Activated T-helper 1 cell treated with anti-CD3 and anti-CD28 coated beads, Interleukin-2, amount 50 U/mL, for 16 hours (primary cell): ENCODE measurements at places on chromosomes 4 and X.

DNA sequence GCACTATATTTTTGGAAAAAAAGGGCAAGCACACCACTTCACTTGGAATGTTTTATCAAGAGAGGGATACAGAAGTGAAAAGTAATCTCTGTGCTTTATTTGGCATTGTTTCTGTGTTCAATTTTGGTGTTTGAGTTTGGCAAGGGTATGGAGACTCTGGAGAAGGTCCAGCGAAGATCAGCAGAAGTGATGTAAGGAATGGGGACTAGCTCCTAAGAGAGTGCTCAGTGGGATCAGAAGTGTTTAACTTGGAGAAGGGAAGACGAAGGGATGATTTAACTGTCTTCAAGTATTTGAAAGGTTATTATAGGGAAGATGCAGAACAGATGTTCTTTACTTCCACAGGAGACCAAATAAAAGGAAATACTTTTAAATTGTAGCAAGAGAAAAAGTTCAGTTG lies 74.3 kb downstream of the CFAP299 start:
- DNase-seq, result no peak

- no peak for DNase-seq
Observed at GRCh38 chrX:23127586-23127985, 127.8 kb downstream of the DDX53 start.

GRCh38 chr4:148095346-148095923 lies 346.8 kb downstream of the NR3C2 start:
- no peak for DNase-seq

- DNase-seq, result no peak
Observed at GRCh38 chr4:1366371-1367229, 19.6 kb downstream of the UVSSA start.

DNA sequence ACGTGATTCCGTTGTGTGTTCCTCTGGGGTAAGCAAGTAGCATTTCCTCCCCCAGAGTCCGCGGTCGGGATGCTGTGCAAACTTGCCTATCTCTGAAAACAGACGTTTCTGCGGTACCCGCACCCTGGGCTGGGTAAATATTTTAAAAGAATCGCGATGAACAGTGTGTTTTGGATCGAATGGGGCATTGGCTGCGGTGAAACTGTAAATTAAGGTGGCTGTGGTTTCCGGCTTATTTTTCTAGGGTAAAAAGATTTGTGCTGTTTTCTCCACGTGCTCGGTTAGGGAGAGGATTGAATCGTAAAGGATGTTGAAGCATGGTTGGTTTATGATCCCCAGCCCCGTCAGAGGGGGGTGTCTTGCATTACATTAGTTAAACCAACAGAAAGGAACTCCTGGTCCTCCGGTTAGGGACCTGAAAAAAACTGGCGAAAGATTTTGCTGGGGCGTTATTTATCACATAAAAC lies 1.2 kb downstream of the HHIP start:
- DNase-seq, result no peak

DNA sequence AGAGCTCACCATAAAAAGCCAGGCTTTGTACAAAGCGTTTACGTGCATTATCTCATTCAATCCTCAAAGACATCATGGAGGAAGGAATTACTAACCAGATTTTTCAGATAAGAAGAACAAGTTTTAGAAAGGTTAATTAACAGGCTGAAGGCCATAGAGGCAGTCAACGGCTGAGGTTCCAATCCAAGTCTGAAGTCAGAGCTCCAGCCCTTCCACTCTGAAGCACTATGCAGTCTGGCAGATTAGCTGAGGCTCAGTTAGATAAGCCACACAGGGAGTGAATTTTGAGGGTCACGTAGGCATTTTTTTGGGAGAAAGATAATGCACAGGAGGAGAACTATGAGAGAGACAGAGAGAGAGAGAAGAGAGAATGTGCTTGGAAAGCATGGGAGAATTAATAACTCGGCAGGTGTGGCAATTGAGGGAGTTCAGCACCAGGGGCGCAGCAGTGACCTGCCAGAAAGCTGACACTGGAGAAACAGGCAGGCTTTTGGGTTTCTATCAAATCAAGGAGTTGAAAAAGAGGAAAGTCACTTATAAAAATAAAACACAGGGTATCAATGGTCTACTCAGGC lies 116.5 kb upstream of the NAP1L5 start:
- DNase-seq, result no peak

DNA sequence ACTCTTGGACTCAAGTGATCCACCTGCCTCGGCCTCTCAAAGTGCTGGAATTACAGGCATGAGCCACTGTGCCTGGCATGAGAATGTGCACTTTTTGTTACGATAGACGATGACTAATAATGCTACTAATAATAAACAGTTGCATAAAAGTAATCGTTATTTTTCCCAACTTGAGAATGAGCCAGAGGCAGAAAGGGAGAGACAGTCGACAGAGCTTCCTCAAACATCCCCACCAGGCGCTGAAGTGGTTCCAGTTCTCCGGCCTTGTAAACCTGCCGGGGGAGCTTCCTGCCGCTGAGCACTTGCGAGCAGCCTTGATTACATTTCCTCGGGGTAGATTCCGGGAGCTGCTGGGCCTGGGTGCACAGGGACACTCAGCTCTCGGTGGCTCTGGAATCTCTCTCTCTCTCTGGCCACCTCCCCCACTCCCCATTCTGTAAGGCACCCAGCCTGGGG lies 8.9 kb upstream of the HTRA3 start:
- no peak for DNase-seq

DNA sequence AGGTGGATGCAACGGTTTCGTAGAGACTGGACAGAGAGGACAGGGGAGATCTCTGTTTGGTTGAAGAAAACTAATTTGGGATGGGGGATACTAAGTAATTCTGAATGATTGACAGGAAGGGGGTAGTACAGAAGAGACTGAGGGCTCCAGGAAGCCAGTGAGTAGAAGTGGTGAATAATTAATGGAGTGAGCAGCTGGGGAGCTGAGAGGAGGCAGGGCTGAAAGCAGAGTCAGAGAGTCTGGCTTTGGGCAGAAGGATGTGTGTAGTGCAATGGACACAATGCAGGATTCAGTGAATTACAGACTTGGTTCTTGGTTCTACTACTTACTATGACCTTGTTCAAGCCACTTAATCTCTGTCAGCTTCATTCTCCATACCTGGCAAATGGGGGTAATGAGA lies 161.7 kb downstream of the RBMX2 start:
- no peak for DNase-seq

- no peak for DNase-seq
Observed at GRCh38 chrX:1466971-1467561, 14.4 kb upstream of the ASMTL start.

DNA sequence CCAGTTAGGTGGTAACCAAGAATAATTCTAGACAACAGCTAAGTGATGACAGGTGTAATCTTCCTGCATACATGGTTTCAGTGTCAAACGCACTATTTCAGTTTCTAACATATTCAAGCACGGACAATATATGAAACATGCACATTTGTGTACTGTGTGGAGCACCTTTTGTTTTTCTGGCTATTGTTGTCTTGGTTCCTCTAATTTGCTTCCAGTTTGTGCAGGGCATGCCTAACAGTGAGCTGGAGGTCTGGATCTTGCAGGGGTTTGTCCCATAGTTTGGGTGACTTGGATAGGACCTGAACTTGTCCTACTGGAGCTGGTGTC lies 70.5 kb upstream of the TBC1D9 start:
- no peak for DNase-seq

DNA sequence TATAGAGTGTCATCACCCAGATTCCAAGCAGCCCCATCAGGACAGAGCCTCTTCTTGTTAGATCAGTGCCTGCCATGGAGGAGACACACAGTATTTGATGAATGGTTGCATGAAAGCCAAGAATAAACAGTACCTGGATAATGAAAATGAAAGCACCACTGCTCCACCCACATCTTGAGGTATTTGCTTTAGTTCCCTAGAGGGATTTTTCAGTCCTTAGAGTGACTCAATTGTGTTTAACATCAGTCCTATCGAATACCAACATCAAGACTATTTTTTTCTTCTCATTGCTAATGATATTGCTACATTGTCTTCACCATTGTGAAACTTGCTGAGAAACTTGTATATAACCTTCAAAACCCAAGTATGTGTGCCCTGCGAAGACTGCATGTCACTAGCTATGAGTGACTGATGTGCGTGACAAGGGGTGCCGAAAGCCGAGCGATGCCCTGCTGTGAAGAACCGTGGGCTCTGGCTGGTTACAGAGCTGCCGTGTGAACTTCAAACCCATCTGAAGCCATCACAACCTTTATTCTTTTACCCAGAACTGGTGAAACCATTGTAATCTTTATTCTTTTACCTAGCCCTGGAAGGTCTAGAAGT lies 211.3 kb upstream of the FAT1 start:
- DNase-seq, result no peak

- no peak for DNase-seq
Observed at GRCh38 chr4:34643476-34643875, 1600.8 kb downstream of the ARAP2 start.

GRCh38 chr4:154686838-154687237 lies 57.0 kb upstream of the LRAT start:
- no peak for DNase-seq

DNA sequence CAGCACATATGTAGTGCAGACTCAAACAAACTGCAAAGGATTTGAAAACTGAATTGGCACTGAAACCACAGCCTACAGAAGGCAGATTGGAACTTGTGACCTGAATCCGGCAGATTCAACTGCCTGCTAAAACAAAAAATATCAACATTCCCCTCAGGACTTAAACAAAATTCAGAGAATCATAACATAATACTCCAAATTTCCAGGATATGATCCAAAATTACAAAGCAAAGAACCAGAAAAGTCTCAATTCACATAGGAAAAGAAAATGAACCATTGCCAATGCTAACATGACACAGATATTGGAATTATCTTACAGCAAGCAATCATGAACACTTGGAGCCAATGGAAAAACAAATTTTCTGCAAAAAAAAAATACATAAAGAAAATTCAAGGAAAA lies 250.4 kb downstream of the PRDM5 start:
- DNase-seq, result no peak
